ENCODE measurements at places on chromosomes 5 and 9.

GRCh38 chr5:173781816-173782670 lies 106.1 kb upstream of the CPEB4 start:
- peak; percentile 54 for DNase-seq

DNA sequence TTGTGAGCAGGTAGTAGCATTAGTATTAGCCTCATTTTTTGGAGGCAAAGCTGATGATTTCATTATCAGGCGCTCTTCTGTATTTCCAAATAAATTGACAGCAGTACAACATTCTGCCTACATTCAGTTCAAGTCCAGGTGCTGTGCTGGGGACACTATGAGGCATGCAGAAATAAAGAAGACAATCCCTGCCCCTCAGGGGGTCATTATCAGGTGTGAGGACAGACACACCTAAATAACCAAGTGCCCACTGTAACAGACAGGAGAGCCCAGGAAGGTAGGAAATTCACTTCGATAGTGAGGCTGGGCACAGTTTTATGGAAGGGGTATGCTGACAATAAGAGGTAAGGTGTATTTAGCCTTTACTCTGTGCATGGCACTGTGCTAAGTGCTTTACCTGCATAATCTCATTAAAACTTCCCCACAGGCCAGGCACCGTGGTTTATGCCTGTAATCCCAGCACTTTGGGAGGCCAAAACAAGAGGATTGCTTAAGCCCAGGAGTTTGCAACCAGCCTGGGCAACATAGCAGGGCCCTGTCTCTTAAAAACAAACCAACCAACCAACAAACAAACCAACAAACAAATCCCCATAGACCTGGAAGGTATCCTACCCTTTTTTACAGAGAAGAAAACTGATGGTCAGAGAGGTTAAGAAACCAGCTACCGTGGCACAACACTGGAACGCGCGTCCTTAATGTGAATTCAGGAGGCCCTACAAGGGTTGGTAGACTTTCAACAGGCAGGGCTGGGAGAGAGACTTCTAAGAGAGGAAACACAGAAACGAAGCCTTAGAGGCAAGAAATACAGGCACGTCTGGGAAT lies 17.5 kb upstream of the GPX3 start:
- DNase-seq: no peak

- no peak for DNase-seq
Observed at GRCh38 chr9:22522206-22522740, 75.6 kb downstream of the DMRTA1 start.

DNA sequence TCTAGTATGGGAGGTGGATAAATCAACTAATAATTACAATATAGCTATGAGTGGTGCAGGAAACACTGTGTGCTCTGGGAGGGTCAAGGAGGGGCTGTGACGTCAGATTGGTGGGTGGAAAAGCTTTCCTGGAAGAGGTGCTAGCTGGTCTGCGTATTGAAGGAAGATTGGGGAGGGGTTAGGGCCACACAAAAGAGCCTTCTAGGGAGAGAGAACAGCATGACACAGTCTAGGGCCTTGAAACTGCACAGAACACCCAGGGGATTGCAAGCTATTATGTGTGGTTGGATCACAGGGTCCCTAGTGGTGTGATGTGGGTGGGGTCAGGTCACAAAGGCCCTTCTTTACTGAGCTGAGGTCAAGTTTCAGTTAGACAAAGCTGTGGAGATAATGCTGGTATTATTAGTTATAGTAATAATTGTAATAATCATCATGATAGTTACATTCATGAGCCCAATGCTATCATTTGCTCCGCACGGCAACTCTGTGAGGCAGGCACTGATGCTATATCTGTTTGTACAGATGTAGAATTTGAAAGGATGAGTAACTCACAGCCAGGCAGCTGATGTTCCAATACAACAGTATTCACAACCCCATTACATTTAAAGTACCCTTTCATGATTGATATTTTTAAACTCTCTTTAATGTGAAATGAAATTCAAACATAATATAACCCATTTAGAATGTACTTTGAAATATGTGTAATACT lies 197.4 kb upstream of the IL12B start:
- DNase-seq: no peak

DNA sequence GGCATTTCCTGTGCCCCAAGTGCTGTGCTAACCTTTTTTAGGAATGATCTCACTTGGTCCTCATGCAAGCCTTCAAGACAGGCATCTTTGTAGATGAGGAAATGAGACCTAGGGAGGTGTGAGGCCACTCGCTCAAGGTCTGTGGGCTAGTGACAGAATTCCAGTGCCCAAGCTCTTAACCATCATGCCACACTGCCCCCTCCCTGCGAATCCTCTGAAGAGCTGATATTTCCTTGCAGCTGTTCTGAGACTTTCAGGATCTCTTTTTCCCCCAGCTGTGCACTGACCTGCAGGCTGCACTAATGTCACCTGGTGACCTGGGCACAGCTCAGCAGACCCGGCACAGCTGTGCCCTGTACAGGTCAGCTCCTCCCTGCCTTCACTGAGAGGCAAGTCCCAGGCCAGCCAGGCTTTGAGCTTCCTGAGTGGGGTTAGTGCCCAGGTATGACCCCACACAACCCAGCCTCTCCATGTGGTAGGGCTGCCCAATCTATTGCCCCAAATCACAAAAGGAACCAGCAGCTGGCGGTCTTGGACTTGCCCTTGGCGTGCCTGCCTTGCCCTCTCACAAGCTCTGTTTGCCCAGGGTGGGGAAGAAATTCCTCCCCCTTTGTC lies 32.7 kb downstream of the MORN5 start:
- DNase-seq: no peak

All from activated CD4-positive, alpha-beta T cell treated with anti-CD3 and anti-CD28 coated beads, Interleukin-2, amount 10 ng/mL, durations not matched to agents 7 days and 5 days (primary cell).